ENCODE measurements at places on chromosomes 4 and X. TPM values are rescaled to one million over a fixed set of nuclear protein-coding genes. Genes with fewer than 3 reads are reported as not detected.

DNA sequence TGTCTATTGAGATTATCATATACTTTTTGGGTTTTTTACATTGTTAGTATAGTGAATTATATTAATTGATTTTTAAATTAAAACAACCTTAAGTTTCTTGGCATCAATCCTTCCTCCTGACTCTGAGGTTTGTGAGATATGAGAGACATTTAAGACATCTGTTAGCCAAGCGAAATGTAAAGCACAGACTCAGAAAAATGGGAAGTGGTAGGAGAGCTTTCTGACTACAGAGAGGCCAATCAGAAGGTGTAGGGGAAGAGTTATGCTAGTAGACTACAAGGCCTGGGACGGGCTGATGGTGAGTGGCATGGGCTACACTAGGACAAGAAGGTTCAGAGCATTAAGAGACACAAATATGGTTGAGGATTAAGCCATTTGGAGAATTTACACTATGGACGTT lies 255.4 kb downstream of the PRDM5 start:
- no peak for DNase-seq

DNA sequence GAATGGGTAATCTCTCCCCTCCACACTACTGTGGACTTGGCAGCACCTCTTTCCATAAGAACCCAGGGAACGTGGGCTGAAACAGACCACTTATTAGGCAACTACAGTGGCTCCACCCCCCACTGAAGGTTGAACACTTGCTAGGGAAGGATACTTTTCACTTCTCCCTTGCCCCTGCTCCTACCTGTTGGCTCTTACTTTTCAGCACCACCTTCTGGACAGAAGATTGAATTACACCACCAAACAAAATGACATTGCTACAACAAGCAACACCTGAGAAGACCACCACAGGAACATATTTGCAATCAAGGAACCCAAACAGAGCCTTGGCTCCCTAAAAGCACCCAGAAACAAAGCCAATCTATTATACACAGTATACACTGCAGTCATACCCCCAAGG lies 132.1 kb upstream of the CXCL13 start:
- DNase-seq, result no peak

Gene DSPP
- total RNA-seq, result not detected

Gene NPNT
- total RNA-seq, result 217 TPM

Gene NHSL2
- total RNA-seq, result 12.7 TPM
